GM03348 (cell line): ENCODE measurements at places on chromosomes 4 and X.
A peak's percentile ranks its signal among the peaks of the same experiment; 100 is the strongest.

- no peak for DNase-seq
Measured at GRCh38 chr4:21034728-21035127, 334.5 kb downstream of the PACRGL start.

DNA sequence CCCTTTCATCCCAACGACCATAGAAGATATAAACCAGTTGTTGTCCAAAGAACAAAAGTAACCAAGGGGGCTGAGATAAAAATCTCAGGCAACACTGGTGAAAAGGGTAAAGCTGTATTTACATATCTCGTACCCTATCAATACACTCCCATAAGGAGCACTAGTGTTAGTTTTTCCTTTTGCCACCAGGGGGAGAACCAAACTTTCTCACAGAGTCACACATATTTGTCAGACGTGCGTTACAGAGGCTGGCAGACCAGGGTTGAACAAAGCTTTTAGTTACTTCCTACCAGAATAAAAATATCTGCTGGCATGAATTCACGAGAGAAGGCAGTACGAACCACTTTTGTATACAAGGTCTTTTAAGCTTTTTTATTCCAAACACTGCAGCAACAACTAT is 88.3 kb downstream of the AMELX start:
- peak; percentile 29 for DNase-seq

DNA sequence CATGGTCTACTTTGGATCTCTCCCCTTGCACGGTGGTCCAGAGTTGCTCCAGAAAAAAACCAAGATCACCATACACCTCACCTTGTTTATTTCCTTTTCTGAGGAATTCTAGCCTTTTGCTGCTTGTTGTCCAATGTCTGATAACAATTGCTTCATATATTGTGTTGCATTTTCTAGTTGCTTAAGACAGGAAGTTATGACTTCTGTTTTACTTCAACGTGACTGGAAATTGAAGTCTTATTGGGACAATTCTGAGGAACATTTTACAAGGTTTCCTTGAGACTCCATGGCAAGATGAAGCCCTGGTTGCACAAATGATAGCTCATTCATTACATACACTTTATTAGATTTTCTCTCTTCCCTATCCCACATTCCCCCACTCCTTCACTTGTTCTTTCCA is 5.2 kb downstream of the CXCL1 start:
- no peak for DNase-seq

DNA sequence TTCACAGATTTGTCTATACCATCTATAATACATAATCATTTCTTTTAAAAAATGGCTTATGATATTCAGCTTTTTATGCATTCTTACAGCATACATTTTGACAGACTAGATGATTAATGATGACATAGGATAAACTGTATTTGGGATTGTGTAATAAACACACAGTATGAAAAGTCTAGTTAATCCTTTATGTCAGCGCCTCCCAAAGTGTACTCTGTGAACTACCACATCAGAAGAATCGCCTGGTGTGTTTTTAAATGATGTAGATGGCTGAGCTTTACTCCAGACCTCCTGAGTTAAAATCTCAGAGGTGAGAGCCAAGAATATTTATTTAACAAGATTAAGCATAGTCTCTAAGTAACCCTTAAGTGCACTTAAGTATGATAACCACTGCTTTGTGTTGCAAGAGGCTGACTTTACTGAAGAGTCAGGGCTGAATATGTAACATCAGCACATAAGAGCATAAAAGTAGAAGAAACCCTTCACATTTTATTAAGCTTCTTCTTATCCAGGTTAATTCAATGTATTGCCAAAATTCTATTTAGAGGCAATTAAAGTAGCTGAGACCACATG is 104.2 kb downstream of the ANK2 start:
- DNase-seq, result no peak

GRCh38 chrX:8851231-8851886 is 50.2 kb upstream of the FAM9A start:
- no peak for DNase-seq

GRCh38 chr4:54700986-54701385 is 43.2 kb downstream of the KIT start:
- no peak for DNase-seq

DNA sequence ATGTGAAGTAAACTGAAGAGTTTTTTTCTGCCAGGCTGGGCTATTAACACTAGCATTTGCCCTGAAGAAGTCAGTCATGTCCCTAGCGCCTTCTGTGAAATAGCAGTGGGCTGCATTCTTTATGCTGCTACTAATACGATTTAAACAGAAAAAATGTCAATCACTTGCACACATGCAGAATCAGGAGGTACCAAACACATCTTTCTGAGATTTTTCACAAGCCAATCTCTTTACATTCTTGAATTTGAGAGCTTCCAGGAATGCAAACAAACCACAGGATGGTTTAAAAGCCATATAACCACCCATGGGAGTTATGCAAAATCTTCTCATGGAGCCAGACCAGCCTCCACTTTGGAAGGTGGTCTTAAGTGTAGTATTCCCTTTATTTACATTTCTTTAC is 220.1 kb downstream of the IQCM start:
- DNase-seq, result no peak

DNA sequence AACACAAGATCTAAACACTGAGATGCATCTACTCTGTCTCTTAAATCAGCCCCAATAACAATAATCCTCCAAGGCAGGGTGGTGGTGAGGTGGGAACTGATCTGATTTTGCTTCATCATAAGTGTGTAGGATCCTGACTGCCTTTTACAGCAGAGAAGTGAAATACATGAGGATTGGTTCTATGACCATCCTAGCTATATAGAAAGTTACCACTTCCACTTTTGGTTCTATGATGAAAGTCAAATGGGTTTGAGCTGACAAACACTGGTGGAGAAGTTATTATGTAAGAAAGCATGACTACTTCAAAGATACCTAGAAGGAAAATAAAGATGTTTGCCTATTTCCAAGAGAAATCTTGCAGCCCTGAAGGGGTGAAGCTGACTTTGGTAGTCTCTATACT is 181.6 kb downstream of the NKX6-1 start:
- no peak for DNase-seq

DNA sequence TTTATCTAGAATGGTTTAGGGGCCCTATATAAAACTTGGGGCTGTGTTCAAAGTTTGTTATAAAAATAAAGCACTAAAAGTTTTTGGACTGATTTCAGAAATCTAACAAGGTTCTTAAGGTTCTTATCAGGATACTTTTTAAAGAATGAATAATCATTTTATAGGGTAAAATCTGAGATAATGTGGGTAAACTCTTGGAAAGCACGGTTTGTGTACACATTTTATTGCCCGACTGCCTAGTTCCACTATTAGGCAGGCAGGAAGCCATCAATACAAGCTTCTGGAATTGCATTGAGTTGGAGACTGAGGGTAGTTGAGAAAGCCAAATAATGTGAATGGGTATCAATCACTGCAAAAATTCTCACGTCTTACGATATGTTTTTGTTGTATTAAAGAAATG is 331.0 kb upstream of the PITX2 start:
- DNase-seq, result no peak
